Gastroesophageal sphincter (tissue), 4 donors: ENCODE measurements at places on chromosomes 11 and 22. TPM values are rescaled to one million over a fixed set of nuclear protein-coding genes. Genes with fewer than 3 reads are reported as not detected.

GRCh38 chr11:64120951-64121569, 44.9 kb downstream of the MACROD1 start:
- no peak for ATAC-seq

DNA sequence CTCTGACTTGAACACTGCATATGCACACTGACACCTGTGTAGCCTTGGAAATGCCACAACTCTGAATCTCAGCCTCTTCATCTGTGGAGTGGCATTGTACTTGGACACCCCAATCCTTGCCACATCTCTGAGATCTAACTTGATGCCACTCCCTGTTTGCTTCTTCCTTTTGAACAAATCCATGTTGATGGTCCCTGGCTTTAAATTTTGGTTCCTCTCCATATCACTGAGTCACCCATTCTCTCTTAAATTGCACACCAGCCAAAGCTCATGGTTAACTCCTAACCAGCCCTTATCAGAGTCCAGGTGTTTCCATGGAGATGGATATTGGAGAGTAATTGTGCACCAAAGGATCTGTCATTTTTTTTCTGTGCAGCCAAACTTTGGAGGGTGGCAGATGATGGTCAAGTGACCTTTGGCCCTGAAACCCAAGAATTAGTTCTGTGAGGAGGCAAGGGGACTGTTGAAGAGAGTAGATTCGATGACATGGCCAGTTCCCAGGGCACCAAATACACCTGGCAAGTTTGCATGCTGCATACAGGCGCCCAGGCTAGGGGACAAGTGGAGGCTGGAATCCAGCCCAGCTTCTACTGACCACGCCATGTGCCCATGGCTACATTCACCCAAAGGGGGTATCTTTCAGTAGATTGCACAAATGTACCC, 25.1 kb upstream of the PAMR1 start:
- ATAC-seq: no peak

- ATAC-seq: no peak
Observed at GRCh38 chr22:42925598-42925997, 68.5 kb upstream of the ARFGAP3 start.

DNA sequence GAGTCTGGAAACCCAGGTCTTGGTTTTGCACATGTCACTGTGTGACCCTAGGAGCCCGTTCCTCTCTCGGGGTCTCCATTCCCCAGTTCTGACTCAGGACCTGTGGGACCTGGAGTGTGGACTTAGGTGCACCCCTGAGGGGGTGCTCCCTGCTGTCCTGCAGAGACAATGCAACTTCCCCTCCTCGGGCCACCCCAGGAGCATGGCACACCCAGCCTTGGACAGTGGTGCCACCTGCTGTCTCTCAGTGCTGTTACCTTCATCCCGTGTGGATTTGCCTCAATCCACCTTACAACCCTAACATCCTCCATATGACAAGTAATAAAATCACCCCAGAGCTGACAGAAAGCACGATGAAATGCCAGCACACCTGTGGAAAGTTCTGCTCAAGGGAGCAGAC, 27.5 kb upstream of the CRYBB3 start:
- ATAC-seq: peak; percentile 42

DNA sequence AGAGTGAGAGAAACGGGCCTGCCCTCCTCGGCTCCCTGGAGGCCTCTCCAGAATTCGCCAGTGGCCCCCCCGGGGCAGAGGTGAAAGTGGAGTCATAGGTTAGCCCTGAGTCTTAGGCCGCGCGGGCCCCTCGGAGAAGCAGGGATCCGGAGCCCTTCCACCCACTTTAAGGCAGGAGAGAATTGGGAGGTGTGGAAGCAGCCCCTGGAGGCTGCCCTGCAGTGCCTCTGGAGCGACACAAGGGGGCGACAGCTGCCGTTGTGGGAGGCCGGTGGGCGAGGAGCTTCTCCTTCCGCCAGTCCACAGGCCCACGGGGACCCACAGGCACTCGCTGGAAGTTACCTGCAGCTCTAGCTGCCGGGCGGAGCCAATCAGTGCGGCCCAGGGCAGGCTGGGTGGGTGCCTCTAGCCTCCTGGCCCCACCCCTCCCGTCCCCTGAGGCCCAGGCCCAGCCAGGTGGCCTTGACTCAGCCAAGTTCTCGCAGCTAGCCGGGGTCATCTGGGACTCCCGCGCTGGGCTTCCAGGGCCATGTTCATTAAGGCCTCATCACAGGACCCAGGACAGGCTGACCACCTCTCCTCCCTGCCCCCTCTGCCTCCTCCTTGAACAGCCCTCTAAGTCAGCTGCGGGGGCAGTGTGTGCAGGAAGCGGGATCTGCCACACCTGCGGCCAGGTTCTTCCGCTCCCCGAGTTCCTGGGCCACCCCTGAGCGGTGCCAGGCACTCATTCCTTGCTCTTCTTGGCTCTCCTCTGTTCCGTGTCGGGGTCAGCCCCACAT, 5.0 kb downstream of the DGKZ start:
- ATAC-seq: no peak

DNA sequence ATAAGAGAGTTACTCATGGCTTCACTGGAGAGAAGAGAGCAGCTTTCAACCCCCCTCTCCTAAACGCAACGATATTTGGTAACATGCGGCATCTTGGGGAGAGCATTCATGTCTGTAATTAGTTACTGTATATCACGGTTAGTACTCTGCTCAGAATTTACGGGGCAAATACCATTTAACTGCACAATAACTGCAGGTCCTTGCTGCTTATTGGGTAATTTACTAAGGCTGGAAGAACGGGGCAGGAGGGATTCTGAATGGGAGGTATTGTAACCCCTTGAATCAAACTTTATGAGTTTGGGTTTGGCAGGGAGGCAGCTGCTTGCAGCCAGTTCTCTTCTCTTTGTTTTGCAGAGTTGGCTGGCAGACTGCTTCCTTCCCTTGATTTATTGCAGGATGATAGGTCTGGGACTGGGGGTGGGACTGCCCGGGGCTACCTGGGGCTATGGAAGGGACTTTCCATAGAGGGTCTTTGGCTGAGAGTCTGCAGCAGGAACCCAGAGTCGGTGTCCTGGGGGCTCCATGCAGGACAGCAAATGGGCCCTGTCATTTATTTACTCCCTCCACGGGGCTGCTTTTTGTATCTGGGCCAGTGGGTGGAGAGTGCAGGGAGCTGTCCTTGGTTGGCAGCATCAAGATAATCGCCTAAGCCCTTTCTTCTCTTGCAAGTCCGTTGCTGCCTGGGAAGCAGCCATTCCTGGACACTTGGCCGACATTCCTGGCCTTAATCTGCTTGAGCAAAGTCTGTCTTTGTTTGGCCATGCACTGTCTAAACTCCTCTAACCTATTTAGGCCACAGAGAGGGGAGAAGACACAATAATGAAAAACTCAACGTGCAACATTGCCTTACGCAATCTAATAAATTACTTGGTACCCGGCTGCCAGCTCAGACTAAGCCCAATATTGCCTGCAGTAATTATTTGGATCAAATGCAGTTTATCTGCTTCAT, 188.9 kb downstream of the ST3GAL4 start:
- ATAC-seq: no peak

- ATAC-seq: no peak
Observed at GRCh38 chr11:63443714-63444113, 47.3 kb downstream of the PLAAT5 start.

DNA sequence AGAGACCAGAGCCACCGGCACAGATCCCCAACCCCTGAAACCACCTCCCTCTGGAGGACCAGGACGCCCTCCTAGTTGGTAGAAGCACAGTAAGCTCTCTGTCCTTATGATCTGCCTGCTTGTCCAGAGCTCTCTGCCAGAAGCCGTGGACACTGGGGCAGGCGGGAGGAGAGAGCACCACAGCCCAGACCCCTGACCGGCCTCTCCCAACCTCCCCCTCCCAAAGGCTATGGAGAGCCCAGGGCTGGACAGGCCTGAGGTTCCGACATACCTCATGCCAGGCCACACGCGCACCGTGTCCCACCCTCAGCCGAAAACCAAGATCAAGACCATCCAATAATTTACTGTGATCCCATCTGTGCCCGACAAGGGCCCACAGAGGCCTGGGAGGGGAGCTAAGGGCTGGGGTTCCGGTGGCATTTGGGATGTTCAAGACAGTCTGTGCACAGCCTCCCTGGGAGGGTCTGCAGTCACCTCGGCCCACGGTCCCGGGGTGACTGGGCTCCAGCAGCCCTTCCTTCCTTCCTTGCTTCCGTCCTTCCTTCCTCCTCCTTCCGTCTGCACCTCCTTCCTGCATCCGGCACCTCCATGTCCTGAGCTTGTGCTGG, 3.4 kb downstream of the HRAS start:
- ATAC-seq: no peak

The CEP126 gene
- total RNA-seq: 4.3 TPM

The VWCE gene
- 0.78 TPM for total RNA-seq

The WBP2NL gene
- total RNA-seq: 0.50 TPM

The MS4A6E gene
- not detected for total RNA-seq

The DUSP8 gene
- 3.3 TPM for total RNA-seq
